ENCODE measurements at places on chromosomes 5 and 9. TPM values are rescaled to one million over a fixed set of nuclear protein-coding genes. Genes with fewer than 3 reads are reported as not detected.
A peak's percentile ranks its signal among the peaks of the same experiment; 100 is the strongest.

Gene SGCD
- 2.9 TPM for total RNA-seq

Gene PCDHGA10
- total RNA-seq: 34.0 TPM

Gene PCDHB10
- 7.0 TPM for total RNA-seq

Gene AFAP1L1
- total RNA-seq: 8.3 TPM

Gene CAPSL
- total RNA-seq: not detected

- no peak for DNase-seq
- H3K36me3 ChIP-seq: no peaks in the 10 kb centered on the region
- H3K27me3 ChIP-seq: no peaks in the 10 kb centered on the region
- H3K4me1 ChIP-seq: no peaks in the 10 kb centered on the region
- H3K4me3 ChIP-seq: no peak within 1 kb of the TSS
Measured at GRCh38 chr5:160852049-160852448, at the start of gene ATP10B. TSS of gene ATP10B (minus strand) at chr5:160852211. CDS start at chr5:160688074, 164,137 bp downstream.

DNA sequence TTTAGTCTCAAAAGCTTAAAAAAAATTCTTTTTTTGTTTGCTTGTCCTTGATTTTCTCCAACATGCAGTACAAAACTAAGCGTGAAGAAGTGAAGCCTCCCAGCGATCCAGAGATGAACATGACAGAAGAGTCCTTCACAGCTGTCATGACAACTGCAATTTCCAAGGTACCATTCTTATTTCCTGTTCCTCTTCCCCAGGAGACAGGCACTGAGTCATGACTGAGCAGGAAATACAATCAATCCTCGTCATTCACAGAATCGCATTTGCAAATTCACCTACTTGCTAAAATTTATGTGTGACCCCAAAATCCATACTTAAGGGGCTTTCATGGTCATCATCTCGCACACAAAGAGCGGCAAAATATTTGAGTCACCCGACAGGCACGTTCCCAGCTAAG lies 77.3 kb downstream of the SLC1A1 start:
- no peaks in the 10 kb centered on the region for H3K4me1 ChIP-seq
- H3K4me3 ChIP-seq: no peak overlapping the region
- no peak overlapping the region for H3K27ac ChIP-seq
- no peaks in the 10 kb centered on the region for H3K27me3 ChIP-seq
- H3K36me3 ChIP-seq: no peaks in the 10 kb centered on the region

DNA sequence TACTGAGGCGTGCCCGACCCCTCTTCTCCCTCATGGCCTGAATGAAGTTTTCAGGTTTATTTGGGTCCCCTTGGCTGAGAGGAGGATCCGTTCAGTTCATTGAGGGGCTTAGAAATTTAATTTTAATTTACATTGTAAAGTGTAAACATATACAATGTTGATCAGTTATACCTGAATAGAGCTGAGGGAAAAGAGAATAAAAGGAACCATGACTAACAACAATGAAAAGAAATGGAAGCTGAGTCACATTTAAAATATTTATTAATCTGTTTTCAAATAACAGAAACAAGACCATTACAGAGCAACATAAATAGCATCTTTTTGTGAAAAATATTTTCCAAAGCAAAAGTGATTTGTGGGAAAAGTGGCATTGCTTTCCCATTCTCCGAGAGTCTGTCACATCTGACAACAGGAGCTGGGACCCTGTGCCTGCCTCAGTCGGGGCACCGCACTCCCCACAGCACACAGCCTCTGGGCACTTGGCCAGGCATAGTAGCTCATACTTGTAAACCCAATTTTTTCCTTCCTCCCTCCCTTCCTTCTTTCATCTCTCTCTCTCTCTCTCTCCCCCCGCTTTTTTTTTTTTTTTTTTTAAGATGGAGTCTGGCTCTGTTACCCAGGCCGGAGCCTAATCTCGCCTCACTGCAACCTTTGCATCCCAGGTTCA lies 28.7 kb downstream of the PROP1 start:
- no peak for DNase-seq
- no peaks in the 10 kb centered on the region for H3K36me3 ChIP-seq
- H3K27me3 ChIP-seq: no peaks in the 10 kb centered on the region

DNA sequence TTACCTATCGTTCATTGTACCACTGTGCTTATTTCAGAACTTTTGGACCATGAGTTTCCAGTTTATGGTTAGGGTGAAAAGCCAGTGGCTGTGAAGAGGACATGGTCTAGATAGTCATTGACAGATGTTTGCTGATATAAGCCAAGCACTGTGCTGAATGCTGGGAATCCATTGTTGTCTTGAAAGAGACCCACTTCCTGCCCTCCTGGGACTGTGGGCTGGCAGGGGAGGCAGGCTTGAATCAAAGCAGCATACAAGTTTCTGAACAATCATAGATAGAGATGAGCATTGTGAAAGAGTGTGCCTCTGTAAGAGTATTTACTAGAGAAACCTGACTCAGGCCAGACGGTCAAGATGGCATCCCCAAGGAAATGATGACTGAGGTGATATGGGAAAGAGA lies 73.4 kb downstream of the NMUR2 start:
- H3K36me3 ChIP-seq: no peaks in the 10 kb centered on the region
- no peaks in the 10 kb centered on the region for H3K27me3 ChIP-seq
- no peak for DNase-seq

- no peak overlapping the region for H3K27ac ChIP-seq
- H3K36me3 ChIP-seq: no peaks in the 10 kb centered on the region
- DNase-seq: no peak
- no peak overlapping the region for H3K4me3 ChIP-seq
- H3K4me1 ChIP-seq: no peaks in the 10 kb centered on the region
- no peaks in the 10 kb centered on the region for H3K27me3 ChIP-seq
Measured at GRCh38 chr5:91777671-91778070, 394.6 kb upstream of the ARRDC3 start.

DNA sequence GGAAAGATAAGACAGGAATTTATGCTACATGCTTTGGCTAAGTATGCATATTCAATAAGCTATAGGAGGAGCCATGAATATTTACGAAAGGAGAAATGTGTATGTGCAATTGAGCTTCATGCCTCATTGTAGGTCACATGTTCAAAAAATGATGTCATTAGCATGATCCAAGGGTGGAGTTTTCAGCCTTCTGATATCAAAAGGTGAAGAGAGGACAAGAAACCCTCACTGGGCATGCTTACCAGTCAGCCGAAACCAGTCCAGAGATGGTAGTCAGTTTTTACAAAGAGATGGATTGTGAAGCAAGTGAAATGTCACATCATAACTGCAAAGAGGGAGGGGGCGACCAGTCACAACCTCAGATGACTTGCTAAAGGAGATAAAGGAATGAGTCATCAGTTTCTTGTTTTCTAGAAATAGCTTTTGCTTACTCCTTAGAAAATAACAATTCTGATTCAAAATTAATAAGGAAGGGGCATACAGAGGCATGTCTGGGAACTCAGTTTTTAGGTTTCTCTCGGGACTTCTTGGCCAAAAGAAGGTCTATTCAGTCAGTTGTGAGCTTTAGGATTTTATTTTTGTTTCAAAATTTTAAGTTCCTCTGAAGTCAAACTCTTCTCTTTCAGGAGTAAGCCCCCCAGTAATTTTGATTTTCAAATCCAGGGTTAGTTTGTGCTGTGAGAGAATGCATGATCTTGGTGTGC lies 1067.8 kb upstream of the EDIL3 start:
- no peaks in the 10 kb centered on the region for H3K4me1 ChIP-seq
- no peaks in the 10 kb centered on the region for H3K27me3 ChIP-seq
- no peaks in the 10 kb centered on the region for H3K36me3 ChIP-seq
- H3K4me3 ChIP-seq: no peak overlapping the region
- no peak for DNase-seq

DNA sequence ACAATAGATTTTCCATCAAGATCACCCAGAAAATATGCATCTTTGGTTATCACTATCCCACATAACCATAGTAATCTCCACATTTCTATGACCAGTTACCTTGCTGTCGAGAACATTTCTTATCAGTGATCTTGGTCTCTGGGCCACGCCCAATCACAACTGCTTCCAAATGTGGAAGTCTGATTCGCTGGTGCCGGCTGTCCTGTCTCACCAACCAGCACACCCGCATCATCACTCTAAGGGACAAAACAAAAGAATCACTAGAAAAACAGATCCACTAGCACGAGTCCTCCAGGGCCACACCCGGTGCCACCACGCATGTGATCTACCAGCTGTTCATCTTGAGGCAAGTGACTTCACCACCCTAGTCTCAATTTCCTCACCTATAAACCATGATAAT lies 11.8 kb downstream of the APTX start:
- H3K27ac ChIP-seq: no peak overlapping the region
- H3K4me1 ChIP-seq: no peaks in the 10 kb centered on the region
- no peak overlapping the region for H3K4me3 ChIP-seq

GRCh38 chr5:86864051-86864450 lies 246.3 kb downstream of the COX7C start:
- no peaks in the 10 kb centered on the region for H3K4me1 ChIP-seq
- no peak for DNase-seq
- no peaks in the 10 kb centered on the region for H3K36me3 ChIP-seq

DNA sequence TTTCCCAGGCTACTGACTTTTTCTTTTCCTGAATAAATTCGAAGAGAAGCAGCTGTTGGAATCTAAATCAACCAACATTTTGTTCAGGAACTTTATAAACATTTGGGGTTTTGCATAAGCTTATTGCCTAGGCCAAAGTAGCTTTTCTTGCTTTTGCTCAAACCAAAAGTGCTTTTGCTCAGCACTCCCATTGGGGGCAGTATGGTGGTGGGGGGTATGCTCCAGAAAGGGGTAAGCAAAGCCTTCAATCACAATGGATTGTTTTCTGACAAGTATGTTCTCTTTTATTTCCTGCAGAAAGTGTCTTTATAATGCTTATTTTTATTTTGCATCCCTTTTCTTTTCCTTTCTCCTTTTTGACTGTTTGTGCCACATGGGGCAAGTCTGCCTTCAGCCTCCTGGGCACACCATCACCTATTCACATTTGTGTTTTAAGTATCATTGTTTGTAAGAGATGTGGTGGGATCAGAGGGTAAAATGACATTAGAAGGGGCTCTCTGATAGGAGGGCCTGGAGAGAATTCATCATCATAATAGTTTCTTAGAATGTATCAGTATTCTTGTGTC lies 86.0 kb downstream of the PRDM6 start:
- H3K27ac ChIP-seq: no peak overlapping the region
- DNase-seq: no peak
- H3K27me3 ChIP-seq: peaks cover 3% of the 10 kb centered on the region
- H3K4me3 ChIP-seq: no peak overlapping the region

- peak overlapping the region; percentile 64 for H3K4me3 ChIP-seq
- H3K27me3 ChIP-seq: peaks cover 52% of the 10 kb centered on the region
- peaks cover 27% of the 10 kb centered on the region for H3K4me1 ChIP-seq
- peak; percentile 39 for DNase-seq
- no peak overlapping the region for H3K27ac ChIP-seq
Measured at GRCh38 chr5:116575326-116576052, 866 bp upstream of the SEMA6A start.

DNA sequence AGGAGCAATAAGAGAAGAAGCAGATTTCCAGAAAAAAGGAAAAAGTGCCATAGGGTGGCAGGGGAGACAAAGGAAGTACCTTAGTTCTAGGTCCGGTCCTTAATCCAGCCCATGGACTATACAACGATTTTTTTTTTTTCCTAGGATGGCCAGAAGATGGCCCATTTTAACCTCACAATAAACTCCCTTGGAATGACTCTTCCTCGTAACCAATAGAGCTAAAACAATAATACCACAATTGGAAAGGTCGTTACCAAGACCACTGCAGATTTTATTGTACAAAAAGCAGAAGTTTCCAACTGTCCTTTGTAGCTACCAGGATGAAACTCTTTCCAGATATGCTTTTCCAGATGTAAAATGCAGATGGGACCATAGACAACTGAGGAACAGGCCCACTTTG lies 34.4 kb upstream of the SSBP2 start:
- DNase-seq: no peak
- H3K36me3 ChIP-seq: no peaks in the 10 kb centered on the region
- H3K4me1 ChIP-seq: peaks cover 5% of the 10 kb centered on the region
- no peak overlapping the region for H3K27ac ChIP-seq
- no peak overlapping the region for H3K4me3 ChIP-seq

DNA sequence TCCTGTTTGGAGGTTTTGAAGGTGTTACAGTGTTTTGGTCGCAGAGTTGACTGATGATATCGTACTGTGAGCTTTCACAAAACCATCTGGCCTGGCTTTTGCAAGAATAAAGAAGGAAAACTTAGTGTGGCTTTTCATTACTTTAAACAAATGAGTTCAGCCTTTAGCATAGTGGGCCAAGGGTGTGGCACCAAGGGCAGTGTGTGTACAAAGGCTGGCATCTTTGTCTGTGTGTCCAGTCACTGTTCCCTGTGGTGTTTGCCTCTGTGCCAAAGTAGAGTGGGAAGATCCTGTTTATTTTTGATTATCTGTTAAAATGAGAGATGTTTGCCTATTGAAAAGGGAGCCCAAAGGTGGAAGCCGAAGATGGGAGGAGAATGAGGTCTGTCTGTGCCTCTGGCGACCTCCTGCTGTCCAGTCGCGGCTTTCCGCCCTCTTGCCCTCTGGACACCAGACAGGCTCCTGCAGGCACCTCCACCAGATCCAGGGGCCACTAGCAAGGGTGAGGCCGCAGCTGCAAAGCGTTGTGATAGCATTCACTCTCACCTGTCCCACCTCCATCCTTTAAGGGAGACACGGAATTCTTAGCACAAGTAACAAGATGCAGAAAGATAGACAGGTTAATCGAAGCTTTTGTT lies 113.7 kb downstream of the TRIO start:
- no peak for DNase-seq
- peaks cover 45% of the 10 kb centered on the region for H3K4me1 ChIP-seq
- peaks cover 4% of the 10 kb centered on the region for H3K36me3 ChIP-seq
- H3K27me3 ChIP-seq: no peaks in the 10 kb centered on the region

DNA sequence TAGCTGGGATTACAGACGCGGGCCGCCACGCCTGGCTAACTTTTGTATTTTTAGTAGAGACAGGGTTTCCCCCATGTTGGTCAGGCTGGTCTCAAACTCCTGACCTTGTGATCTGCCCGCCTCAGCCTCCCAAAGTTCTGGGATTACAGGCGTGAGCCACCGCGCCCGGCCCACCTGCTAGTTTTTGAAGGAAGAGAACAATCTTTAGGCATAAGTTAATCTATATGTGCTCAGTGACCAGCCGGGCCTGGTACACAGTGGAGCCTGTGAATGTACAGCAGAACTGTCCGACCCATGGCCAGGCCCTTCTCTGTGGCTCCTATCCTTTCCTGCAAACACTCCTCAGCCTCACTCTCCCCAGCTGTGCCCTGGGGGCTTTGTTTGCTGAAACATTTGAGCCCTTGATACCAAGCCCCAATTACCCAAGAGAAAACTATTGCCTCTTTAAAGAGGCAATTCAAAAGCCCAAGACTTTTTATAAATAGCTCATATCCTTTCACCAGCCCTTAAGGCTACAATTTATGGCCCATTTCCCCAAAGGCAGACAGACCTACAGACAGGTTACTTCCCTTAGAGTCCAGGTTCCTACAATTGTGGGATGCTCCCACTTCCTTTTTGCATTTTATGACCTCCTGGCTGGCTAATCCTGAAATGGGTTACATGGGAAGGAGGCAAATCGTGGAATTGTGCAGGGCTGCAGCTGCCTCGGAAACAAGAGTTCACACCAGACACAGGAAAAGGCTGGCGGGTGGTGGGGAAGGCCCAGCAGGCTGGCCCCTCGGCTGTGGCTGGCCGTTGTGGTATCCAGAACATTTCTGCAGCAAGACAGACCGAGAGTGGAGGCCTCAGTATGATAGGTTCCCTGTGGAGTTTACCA lies 37.5 kb downstream of the SPRY4 start:
- H3K4me1 ChIP-seq: peaks cover 10% of the 10 kb centered on the region
- H3K36me3 ChIP-seq: no peaks in the 10 kb centered on the region
- H3K4me3 ChIP-seq: no peak overlapping the region
- H3K27ac ChIP-seq: no peak overlapping the region
- no peak for DNase-seq
- no peaks in the 10 kb centered on the region for H3K27me3 ChIP-seq

- H3K4me1 ChIP-seq: no peaks in the 10 kb centered on the region
- no peak overlapping the region for H3K27ac ChIP-seq
- H3K27me3 ChIP-seq: peaks cover 5% of the 10 kb centered on the region
- H3K36me3 ChIP-seq: no peaks in the 10 kb centered on the region
- DNase-seq: no peak
Measured at GRCh38 chr5:159560088-159560487, 229.8 kb upstream of the IL12B start.

Data from astrocyte (in vitro differentiated cells and primary cell).